ENCODE measurements at places on chromosomes 6 and 20.
A peak's percentile ranks its signal among the peaks of the same experiment; 100 is the strongest.

DNA sequence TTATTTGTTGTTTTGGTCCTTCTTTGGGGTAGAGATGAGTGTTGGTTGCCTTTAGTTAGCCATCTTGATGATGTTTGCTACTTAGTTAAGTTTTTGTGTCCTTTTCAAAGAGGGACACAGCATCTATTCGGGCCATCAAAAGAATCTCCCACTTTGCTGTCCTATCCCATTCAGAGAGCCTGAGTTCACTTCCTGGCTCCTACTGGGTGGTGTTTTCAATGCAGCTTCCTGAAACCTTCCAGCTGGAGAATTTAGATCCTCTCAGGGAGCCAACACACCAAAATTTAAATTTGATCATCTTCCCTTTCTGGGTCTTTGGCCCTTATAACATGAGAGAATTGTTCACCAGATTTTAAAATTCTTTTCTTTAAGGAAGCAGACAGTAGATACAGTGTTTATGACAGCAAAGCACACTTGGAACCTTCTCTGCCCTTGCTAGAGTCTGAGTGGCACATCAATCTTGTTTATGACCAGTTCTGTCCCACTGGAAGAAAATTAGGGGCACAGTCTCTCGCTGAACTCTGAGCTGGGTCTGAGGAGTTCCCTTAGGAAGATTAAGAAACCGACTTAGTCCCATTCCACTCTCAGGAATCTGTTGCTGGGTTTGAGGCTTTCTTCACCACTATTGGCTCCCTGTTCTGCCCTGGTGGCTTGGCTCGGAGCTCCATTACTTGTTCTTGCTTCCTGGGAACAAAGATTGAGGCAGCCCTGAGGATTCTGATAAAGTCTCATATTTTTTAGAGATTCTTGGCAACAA lies 115.5 kb downstream of the CCDC170 start:
- no peaks in the 10 kb centered on the region for H3K36me3 ChIP-seq
- peaks cover 6% of the 10 kb centered on the region for H3K27me3 ChIP-seq
- no peak overlapping the region for H3K4me3 ChIP-seq
- DNase-seq = no peak
- no peak overlapping the region for H3K27ac ChIP-seq
- no peaks in the 10 kb centered on the region for H3K4me1 ChIP-seq

- H3K27ac ChIP-seq = peak overlapping the region; percentile 76
- no peaks in the 10 kb centered on the region for H3K27me3 ChIP-seq
- no peak for DNase-seq
- peaks cover 42% of the 10 kb centered on the region for H3K4me1 ChIP-seq
- peaks cover 2% of the 10 kb centered on the region for H3K36me3 ChIP-seq
- H3K4me3 ChIP-seq = no peak overlapping the region
Observed at GRCh38 chr20:39825950-39826349, 863.1 kb downstream of the MAFB start.

- H3K36me3 ChIP-seq = peaks cover 3% of the 10 kb centered on the region
- H3K27ac ChIP-seq = no peak overlapping the region
- peak; percentile 12 for DNase-seq
- peaks cover 4% of the 10 kb centered on the region for H3K27me3 ChIP-seq
Observed at GRCh38 chr6:144007478-144008119, 460 bp downstream of the PLAGL1 start.

- no peak overlapping the region for H3K27ac ChIP-seq
- peaks cover 8% of the 10 kb centered on the region for H3K4me1 ChIP-seq
- no peak overlapping the region for H3K4me3 ChIP-seq
- no peaks in the 10 kb centered on the region for H3K36me3 ChIP-seq
Observed at GRCh38 chr6:3031857-3032640, 32.4 kb downstream of the NQO2 start.

DNA sequence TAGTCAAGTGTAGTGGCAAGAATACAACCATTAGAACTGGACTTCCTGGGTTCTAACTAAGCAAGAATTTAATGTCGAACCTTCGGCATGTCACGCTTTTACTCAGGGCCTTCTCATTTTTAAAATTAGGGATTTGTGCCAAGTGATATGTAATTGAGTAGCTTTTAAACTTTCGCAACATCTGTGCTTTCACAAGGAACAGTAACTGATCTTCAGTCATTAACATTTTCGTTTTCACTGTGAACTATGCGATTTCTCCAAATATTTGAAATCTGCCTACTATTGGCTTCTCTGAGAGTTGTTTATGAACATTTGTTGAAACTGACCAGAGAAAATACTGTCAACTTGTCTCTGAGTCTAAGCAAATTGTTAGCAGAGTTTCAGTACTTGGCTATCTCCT lies 27.6 kb downstream of the GRM1 start:
- no peaks in the 10 kb centered on the region for H3K4me1 ChIP-seq
- H3K27me3 ChIP-seq = no peaks in the 10 kb centered on the region
- H3K27ac ChIP-seq = no peak overlapping the region
- H3K4me3 ChIP-seq = no peak overlapping the region
- H3K36me3 ChIP-seq = no peaks in the 10 kb centered on the region

DNA sequence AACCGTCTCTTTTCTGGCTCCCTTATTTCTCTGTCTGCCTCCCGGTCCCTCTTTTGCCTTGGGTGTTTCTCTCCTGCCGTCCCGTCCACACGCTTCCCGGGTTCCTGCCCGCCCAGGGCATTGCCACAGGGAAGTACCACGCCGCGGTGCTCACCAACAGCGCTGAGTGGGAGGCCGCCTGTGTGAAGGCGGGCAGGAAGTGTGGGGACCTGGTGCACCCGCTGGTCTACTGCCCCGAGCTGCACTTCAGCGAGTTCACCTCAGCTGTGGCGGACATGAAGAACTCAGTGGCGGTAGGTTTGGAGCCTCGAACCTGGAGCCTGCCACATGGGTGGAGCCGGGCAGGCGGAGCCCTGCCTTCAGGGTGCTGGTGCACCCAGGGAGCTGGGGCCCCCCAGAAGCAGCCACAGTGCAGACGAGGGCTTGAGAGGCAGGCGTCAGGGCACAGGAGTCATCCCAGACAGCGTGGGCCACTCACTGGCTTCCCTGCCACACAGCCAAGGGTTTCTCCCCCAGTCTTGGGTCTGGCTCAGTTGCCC lies 21.3 kb downstream of the NPEPL1 start:
- peaks cover 4% of the 10 kb centered on the region for H3K4me1 ChIP-seq
- H3K36me3 ChIP-seq = no peaks in the 10 kb centered on the region
- H3K27ac ChIP-seq = no peak overlapping the region

GRCh38 chr6:100283285-100283684 lies 181.4 kb downstream of the SIM1 start:
- no peaks in the 10 kb centered on the region for H3K36me3 ChIP-seq
- DNase-seq = no peak
- no peak overlapping the region for H3K27ac ChIP-seq
- peaks cover 5% of the 10 kb centered on the region for H3K4me1 ChIP-seq
- H3K27me3 ChIP-seq = no peaks in the 10 kb centered on the region

DNA sequence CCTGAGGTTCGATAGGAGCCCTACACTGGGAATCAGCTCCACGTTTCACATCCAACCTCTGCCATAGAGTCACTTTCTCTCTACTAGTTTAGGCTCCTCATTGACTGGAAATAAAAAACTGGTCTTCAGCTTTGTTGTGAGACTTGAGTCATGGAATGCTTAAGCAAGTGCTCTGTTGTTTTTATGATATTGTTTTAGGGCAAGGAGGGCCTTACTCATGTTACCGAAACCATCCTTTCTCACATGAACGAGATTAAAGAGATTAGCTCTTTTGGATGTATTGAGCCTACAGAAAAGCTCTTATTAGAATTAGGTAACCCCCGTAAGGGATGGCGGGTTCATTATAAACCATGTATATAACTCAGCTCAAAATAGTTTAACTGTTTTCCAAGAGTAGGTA lies 6.9 kb upstream of the MOCS1 start:
- no peak for DNase-seq
- no peaks in the 10 kb centered on the region for H3K4me1 ChIP-seq
- no peak overlapping the region for H3K27ac ChIP-seq
- H3K27me3 ChIP-seq = peaks cover 2% of the 10 kb centered on the region
- H3K4me3 ChIP-seq = no peak overlapping the region
- H3K36me3 ChIP-seq = no peaks in the 10 kb centered on the region

- no peaks in the 10 kb centered on the region for H3K36me3 ChIP-seq
- no peak for DNase-seq
- no peak overlapping the region for H3K4me3 ChIP-seq
- H3K4me1 ChIP-seq = peaks cover 2% of the 10 kb centered on the region
- peaks cover 19% of the 10 kb centered on the region for H3K27me3 ChIP-seq
Observed at GRCh38 chr6:117513778-117514365, 31.4 kb downstream of the DCBLD1 start.

DNA sequence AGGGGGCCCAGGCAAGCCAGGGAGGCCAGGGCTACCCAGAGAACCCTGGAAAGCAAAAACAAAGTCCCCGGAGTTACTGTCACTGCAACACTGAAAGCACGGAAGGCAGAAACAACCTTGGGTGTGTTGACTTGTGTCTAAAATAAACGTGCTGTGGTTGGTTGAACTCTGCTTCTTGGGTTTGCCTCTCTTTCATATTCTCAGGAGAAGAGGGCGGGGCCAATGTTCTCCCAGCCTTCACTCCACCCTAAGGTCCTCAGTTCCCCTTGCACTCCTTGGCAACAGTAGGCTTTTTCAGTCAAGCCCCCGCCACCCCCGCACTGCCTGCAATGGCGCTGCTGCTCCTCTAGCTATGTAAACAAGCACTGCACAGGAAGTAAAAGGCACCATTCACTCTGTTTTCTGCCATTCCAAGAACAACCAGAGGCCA lies 60.9 kb downstream of the COL9A1 start:
- no peaks in the 10 kb centered on the region for H3K36me3 ChIP-seq
- H3K27me3 ChIP-seq = peaks cover 2% of the 10 kb centered on the region
- no peak overlapping the region for H3K27ac ChIP-seq
- DNase-seq = no peak

Measured in memory B cell (primary cell).